ENCODE measurements at places on chromosomes 4 and X.

- DNase-seq, result no peak
Measured at GRCh38 chrX:20347481-20347880, 80.8 kb upstream of the RPS6KA3 start.

DNA sequence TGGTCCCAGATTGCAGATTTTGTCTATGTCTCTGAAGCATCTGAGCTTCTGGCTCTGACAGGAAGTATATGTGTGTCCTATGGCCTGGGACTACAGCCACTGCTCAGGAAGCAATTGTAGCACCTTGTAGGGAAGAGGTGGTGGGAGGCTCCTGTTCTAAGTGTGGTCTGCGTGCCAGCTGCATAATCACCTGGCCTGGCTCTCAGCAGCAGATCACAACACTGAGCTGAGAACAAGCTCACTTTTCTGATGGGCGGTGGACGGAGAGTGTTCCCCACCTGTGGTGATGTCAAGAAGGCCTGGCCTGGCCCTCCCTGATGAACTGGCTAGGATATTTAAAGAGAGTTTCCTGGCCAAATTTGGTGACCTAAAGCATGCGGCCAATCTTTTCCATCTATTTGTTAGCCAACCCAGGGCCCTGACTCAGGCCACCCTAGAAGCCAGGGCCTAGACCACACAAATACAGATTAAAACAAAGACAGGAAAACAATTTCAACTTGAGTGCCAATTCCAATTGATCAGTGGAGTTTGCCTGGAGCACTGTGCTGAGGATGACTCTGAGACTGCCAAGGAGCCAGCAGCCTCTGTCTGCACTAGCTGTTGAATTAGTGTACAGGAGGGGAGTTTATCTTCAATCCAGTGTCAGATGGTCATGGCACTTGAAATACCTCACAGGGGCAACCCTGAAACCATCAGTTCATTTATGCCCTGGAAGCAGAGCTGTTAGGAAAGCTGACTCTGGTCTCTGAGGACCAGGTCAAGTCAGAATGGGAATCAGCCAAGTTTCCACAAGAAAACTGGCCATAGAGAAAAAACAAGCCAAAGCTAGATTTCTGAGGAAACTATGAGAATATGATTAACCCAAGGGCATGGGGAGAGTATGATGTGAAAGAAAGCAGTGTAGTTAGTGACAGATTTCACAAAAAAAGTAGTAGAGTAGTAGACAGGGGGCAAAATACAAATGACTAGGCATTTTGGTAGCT lies 47.4 kb downstream of the PRDM5 start:
- DNase-seq, result no peak

DNA sequence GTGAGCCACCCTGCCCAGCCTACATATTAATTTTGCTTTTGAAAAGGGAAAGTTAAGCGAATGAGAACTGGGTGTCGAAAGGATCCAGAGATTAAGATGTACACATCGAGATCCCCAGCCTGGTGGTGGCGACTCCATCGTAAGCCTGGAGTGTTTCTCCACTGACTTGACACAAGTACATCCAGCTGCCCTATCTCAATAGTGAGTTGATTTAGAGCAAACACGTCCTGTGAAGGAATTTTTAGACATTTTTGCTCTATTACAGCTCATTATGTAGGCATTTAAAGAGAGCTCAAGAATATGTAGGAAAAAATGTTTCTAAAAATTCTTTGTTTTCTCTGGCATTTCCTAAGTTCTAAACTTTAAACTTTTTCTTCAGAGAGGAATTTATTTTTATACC lies 11.7 kb upstream of the CLDN34 start:
- DNase-seq, result no peak

GRCh38 chr4:183348706-183349659 lies 26.8 kb upstream of the CLDN24 start:
- DNase-seq, result no peak

DNA sequence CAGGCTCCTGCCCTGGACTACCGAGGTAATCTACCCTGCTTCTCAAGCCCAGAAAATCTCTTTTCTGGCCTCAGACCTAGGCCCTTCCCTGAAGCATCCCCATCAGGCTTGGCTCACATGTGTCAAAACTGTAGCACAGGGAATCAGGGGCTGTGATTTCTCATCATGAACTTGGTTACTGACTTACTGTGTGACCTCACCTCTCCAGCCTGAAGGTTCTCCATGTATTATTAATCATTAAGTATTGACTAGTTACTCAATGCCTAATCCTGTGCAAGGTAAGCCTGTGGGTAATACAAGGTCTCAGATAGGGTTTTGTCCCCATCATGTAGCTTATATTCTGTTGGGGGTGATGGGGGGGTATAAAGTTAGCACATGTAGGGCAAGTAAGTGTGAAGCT lies 6.8 kb downstream of the SRPX2 start:
- no peak for DNase-seq

GRCh38 chr4:126123611-126124325 lies 809.0 kb downstream of the FAT4 start:
- DNase-seq, result no peak

DNA sequence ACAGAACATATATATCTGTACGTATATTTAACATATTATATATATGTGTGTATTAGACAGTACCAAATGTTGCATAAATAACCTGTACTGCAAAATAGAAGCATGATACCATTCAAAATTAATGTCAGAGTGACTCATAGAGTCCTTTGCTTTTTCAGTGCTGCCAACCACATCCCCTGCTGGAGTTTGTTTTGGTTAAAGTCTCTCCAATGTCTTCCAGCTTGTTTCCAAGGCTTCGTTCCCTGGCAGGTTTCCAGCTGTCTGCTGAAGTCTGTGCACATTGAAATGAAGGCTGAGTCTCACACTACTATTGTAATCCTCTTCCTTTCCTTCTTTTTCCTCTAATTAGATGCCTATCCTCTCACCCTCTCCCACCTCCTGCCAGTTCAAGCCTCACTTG lies 14.9 kb downstream of the NRK start:
- DNase-seq, result no peak

- no peak for DNase-seq
Measured at GRCh38 chrX:84415140-84415539, 87.1 kb downstream of the HDX start.

DNA sequence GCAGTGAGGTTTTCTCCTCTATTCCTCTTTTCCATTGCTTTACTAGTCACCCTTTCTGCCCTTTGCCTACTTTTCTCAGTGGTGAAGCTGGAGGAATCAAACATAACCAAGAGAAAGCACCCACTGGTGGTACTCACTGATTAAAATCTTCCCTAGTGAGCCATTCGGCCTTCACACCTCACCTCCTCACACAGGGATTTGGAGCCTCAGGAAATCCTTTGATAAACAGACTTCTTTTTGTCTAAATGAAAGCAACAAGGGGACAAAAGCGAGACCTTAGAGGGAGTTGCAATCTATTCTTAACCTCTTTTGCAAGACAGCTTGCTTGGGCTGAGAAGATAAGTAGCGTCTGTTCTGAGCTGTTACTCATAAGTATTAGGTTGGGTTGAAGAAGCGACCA lies 572.6 kb downstream of the ZNF674 start:
- no peak for DNase-seq

DNA sequence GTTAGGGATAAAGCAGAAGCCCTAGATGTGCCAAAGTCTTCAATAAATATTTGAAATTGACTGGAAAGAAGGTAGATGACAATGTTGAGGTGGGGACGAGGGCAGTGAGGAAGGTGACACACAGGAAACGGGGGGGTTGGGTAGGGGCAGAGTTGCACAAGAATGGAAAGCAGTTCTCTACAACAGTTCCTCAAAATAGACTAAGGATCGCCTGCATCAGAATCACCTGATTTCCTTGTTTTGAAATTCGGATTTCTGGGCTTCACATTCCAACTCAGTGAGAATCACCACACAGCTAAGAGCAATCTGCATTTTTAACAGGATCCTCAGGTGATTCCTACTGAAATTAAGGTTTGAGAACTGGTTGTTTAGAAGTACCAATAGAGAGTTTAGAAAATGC lies 70.6 kb downstream of the ARFIP1 start:
- DNase-seq, result no peak

GRCh38 chr4:161364681-161365080 lies 799.1 kb downstream of the FSTL5 start:
- no peak for DNase-seq

GRCh38 chrX:13153796-13154195 lies 109.4 kb upstream of the FAM9C start:
- DNase-seq, result no peak

GRCh38 chrX:3738509-3738908 lies 25.1 kb upstream of the PRKX start:
- no peak for DNase-seq

- DNase-seq, result no peak
Measured at GRCh38 chr4:166680796-166681195, 553.5 kb downstream of the SPOCK3 start.

GRCh38 chr4:115234405-115235093 lies 121.1 kb upstream of the NDST4 start:
- DNase-seq, result no peak

DNA sequence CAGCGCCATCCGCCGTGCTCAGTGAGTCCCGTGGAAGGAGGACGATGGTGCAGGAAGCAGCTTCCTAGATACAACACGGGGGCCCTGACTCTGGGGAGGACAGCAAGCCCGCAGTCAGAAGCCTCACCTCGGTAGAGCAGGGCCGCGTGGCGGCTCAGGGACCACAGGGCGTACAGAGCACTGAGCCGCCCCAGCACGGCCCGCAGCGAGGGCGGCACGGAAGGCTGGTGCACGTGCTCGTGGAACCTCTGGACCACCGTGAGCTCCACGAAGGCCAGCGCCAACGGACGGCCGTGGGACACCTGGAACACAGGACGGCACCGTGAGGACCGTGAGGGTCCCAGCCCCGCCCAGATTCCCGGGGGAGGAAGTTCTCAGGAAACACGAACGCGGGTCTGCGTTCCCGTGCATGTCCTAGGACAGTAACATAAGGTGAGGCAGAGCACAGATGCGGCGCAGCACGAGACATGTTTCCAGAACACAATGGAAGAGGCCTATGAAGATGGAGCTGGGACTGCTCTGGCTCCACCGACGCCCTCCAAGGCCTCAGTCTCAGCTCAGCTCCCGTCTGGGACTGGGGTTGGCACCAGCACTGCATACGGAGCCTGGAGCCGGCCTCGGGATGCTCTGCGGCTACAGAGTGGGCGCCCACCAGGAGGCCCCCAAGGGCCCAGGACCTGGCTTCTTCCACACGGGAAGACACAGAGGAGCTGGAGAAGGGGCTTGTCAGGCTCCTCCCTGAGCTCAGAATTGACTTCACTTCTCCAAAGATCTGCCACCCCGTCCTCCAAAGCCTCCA lies 65.5 kb downstream of the ACOX3 start:
- DNase-seq, result no peak

GRCh38 chr4:1996866-1997611 lies 11.7 kb downstream of the NELFA start:
- no peak for DNase-seq

DNA sequence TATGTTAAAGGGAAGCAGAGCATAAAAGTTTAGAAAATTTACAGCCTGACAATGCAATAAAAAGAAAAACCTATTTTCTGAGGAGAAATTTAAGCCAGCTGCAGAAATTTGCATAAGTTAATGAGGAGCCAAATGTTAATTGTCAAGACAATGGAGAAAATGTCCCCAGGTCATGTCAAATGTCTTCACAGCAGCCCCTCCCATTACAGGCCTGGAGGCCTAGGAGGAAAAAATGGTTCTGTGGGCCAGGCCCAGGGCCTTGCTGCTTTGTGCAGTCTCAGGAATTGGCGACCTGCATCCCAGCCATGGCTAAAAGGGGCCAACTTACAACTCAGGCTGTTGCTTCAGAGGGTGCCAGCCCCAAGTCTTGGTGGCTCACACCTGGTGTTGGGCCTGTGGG lies 275.4 kb upstream of the RPS6KA3 start:
- no peak for DNase-seq

GRCh38 chr4:183830438-183830985 lies 74.6 kb upstream of the STOX2 start:
- no peak for DNase-seq
